Heart right ventricle (tissue), 16 donors: ENCODE measurements at places on chromosomes 1 and 21. TPM values are rescaled to one million over a fixed set of nuclear protein-coding genes. Genes with fewer than 3 reads are reported as not detected.

The SHISA4 gene
- total RNA-seq, result 133 TPM

The WNT4 gene
- not detected for total RNA-seq

The OVAAL gene
- total RNA-seq, result 5.8 TPM

The RPAP2 gene
- total RNA-seq, result 26.6 TPM

The CRP gene
- not detected for total RNA-seq

The GBP3 gene
- 7.5 TPM for total RNA-seq

The CACNA1S gene
- not detected for total RNA-seq

The SH2D2A gene
- total RNA-seq, result 0.81 TPM

The TEX38 gene
- total RNA-seq, result not detected

The SLC37A1 gene
- total RNA-seq, result 7.4 TPM

The SOX13 gene
- 13.0 TPM for total RNA-seq

The LENEP gene
- total RNA-seq, result not detected

The SPATA17 gene
- total RNA-seq, result 0.61 TPM

The EXTL1 gene
- 7.9 TPM for total RNA-seq

The PGM1 gene
- total RNA-seq, result 303 TPM

The CBR3 gene
- total RNA-seq, result 1.1 TPM

The PGBD5 gene
- 7.8 TPM for total RNA-seq
